Activated CD4-positive, alpha-beta T cell treated with anti-CD3 and anti-CD28 coated beads, Interleukin-2, amount 10 ng/mL, durations not matched to agents 24 days and 14 days (primary cell): ENCODE measurements at places on chromosomes 4 and X. TPM values are rescaled to one million over a fixed set of nuclear protein-coding genes. Genes with fewer than 3 reads are reported as not detected.
A peak's percentile ranks its signal among the peaks of the same experiment; 100 is the strongest.

ZCCHC18 gene
- total RNA-seq: 0.35 and 0.69 TPM in 2 replicates

GRCh38 chr4:10584042-10584441 lies 100.5 kb downstream of the CLNK start:
- DNase-seq: peak; percentile 63
- peak overlapping the region; percentile 18 for H3K27ac ChIP-seq
- peak overlapping the region; percentile 44 for H3K4me3 ChIP-seq
- peaks cover 18% of the 10 kb centered on the region for H3K4me1 ChIP-seq

DNA sequence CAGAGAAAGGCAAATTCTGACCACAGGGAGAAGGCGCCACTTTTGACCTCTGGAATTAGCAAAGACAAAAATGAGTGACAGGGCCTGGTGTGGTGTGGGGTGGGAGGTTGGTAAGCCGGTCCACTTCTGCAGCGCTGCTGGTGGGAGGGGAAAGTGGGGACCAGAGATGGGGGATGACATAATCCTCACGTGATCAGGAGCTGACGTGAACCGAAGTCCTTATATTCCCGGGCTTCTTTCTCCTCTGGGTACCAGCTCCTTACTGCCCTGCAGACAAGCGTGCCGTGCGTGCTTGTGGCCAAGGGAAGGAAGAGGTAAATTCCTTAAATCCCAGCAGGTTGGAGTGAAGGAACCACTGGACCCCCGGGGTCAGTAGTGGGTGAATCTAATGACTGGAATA lies at the start of gene TCEAL7:
TCEAL7 (plus strand) TSS at position 249 of the 400 bp plus-strand sequence. CDS start 1,165 bp downstream, outside the sequence.
- H3K4me3 ChIP-seq: no peak within 1 kb of the TSS
- H3K27ac ChIP-seq: no peak within 1 kb of the TSS
- peaks cover 12% of the 10 kb centered on the region for H3K27me3 ChIP-seq
- H3K4me1 ChIP-seq: no peaks in the 10 kb centered on the region
- DNase-seq: no peak

GRCh38 chr4:8342651-8343261 lies 73.2 kb downstream of the HTRA3 start:
- no peak overlapping the region for H3K4me3 ChIP-seq
- no peaks in the 10 kb centered on the region for H3K27me3 ChIP-seq
- DNase-seq: no peak

DUSP21 gene
- not detected in 2 replicates for total RNA-seq

GRCh38 chr4:122827879-122828601 lies 1.4 kb downstream of the FGF2 start:
- H3K27me3 ChIP-seq: peaks cover 64% of the 10 kb centered on the region
- peaks cover 24% of the 10 kb centered on the region for H3K4me1 ChIP-seq
- peak; percentile 79 for DNase-seq
- H3K27ac ChIP-seq: peak overlapping the region; percentile 94

DNA sequence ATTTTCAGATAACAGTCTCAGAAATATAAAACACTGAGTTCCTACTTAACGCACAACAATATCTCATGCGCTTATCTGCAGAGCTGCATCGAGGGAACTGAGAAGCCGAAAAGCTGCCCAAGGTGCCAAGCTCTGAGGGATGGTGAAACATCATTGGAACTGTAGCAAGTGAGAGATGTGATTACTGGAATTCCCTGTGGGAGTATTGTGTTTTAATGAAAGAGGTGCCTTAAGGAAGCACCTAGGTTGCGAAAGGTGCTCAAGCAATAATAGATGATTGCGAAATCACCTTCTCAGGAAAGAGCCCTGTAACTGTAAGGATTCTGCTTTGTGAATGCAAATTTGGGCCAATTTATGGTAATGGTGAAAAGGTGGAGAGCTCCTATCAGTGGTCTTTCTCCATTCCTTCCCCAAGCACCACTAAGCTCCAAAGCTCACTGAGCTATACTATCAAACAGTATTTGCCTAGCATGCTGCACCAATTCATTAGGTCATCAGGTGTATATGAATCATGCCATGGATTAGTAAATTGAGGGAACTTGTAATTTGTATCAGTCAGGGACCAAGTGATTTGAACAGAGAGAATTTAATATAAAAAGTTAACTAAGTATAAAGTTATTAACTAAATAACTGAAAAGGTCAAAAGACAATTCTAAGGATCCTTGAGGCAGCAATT lies 59.0 kb upstream of the ATP8A1 start:
- no peak overlapping the region for H3K27ac ChIP-seq
- no peak for DNase-seq
- peaks cover 2% of the 10 kb centered on the region for H3K27me3 ChIP-seq
- H3K4me3 ChIP-seq: no peak overlapping the region

TLR1 gene
- 0.85 and 2.6 TPM in 2 replicates for total RNA-seq

CLDN22 gene
- total RNA-seq: not detected in 2 replicates

DNA sequence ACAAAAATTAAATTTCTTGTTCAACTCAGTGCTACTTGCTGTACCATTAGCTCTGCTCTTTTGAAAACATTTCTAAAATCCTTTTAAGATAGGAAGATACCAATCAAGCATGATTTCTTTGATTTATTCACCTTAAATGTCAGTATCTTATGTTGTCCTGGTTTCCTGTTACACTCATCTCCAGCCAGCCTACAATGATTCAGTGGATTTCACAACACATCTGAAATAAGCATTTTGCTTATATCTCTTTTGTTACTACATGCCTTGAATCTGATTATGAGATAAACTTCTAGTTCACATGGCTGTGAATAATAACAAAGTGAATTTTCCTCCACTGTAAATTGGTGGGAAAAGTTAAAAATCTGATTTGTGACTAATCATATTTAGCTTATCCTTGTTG lies 112.5 kb upstream of the BMP3 start:
- no peaks in the 10 kb centered on the region for H3K27me3 ChIP-seq
- H3K27ac ChIP-seq: no peak overlapping the region
- no peak overlapping the region for H3K4me3 ChIP-seq
- H3K36me3 ChIP-seq: no peaks in the 10 kb centered on the region

USP51 gene
- total RNA-seq: 1.5 and 2.6 TPM in 2 replicates

CT83 gene
- total RNA-seq: not detected in 2 replicates

- DNase-seq: no peak
- H3K27ac ChIP-seq: no peak overlapping the region
- no peaks in the 10 kb centered on the region for H3K27me3 ChIP-seq
- H3K36me3 ChIP-seq: peaks cover 41% of the 10 kb centered on the region
Measured at GRCh38 chr4:105415281-105415744, 58.5 kb downstream of the PPA2 start.

GRCh38 chr4:3372264-3372932 lies 69.4 kb upstream of the HGFAC start:
- no peak for DNase-seq
- H3K27me3 ChIP-seq: peaks cover 34% of the 10 kb centered on the region
- no peak overlapping the region for H3K4me3 ChIP-seq
- H3K36me3 ChIP-seq: no peaks in the 10 kb centered on the region
- H3K4me1 ChIP-seq: peaks cover 22% of the 10 kb centered on the region

FREM3 gene
- not detected in 2 replicates for total RNA-seq

FRMPD3 gene
- not detected in 2 replicates for total RNA-seq

DNA sequence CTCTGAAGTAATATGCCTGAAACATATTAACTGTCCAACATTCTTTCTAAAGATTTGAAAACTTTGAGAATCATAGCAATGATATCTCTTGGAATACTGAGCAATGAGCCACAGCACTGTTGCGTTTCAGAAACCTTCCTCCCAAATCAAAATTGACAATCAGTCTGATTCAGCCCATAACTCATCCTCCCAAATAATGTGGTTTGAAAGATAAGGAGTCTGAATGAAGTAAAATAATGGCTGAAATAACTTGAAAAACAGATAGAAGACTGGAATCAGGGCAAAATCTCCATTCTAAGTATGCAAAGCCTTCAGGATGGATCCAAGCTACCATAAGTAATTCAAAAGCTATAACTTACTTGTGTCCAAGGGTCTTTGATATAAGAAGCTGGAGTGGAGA lies 98.6 kb upstream of the PLS3 start:
- H3K4me3 ChIP-seq: no peak overlapping the region
- H3K27me3 ChIP-seq: no peaks in the 10 kb centered on the region
- no peaks in the 10 kb centered on the region for H3K36me3 ChIP-seq
- H3K27ac ChIP-seq: no peak overlapping the region
- no peaks in the 10 kb centered on the region for H3K4me1 ChIP-seq

- no peaks in the 10 kb centered on the region for H3K36me3 ChIP-seq
- H3K4me3 ChIP-seq: no peak overlapping the region
- H3K27ac ChIP-seq: no peak overlapping the region
- H3K4me1 ChIP-seq: no peaks in the 10 kb centered on the region
- no peaks in the 10 kb centered on the region for H3K27me3 ChIP-seq
Measured at GRCh38 chr4:72205831-72206230, 174.0 kb downstream of the NPFFR2 start.

- H3K4me3 ChIP-seq: no peak overlapping the region
- no peaks in the 10 kb centered on the region for H3K27me3 ChIP-seq
- peaks cover 3% of the 10 kb centered on the region for H3K4me1 ChIP-seq
- H3K27ac ChIP-seq: no peak overlapping the region
Measured at GRCh38 chr4:153274967-153275366, 69.5 kb upstream of the MND1 start.

DNA sequence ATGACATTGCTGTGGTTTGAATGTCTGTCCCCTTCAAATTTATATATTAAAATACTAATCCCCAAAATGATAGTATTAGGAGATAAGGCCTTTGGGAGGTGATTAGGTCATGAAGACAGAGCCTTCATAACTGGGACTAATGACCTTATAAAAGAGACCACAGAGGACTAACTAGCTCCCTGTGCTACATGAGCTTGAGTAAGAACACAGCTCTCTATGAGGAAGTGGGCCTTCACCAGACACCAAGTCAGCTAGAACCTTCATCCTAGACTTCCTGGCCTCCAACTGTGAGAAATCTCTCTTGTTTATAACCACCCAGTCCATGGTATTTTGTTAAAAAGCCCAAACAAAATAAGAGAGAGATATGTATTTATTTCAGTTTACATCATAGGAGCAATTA lies 242.2 kb upstream of the CTSO start:
- no peak overlapping the region for H3K27ac ChIP-seq
- no peaks in the 10 kb centered on the region for H3K36me3 ChIP-seq
- H3K4me3 ChIP-seq: no peak overlapping the region
- H3K27me3 ChIP-seq: no peaks in the 10 kb centered on the region
- DNase-seq: no peak

DNA sequence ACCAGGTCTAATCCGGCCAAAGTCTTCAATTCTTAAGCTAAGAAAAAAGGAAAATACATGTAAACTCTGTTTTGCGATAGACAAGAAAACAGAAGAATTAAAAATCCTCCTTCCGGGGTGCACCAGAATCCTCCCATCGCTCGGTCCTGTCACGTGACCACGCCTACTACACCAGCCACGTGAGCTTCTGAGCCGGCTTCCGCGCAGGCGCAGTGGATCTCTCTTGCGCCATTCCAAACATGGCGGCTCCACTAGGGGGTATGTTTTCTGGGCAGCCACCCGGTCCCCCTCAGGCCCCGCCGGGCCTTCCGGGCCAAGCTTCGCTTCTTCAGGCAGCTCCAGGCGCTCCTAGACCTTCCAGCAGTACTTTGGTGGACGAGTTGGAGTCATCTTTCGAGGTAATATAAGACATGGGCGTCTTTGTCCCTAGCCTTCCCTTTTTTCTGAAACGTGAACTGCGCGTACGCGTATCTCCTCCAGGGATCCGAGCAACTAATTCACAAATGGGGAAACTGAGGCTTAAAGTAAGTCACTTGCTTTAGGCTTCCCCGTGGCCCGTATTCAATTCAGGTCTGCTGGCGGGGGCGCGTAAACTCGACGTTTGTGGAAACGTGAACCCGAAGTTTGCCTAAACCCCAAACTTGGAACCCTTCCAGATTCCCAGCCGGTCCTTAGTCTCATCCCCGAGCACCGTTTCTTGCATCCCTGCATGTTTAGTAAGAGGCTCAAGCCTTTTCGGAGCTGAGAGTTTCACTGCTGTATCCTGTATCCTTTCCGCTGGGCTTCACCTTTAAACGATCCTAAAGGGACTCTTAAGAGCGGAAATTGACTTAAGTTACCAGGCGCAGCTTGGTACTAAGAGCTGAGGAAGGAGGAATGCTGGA lies at the start of gene MED28:
MED28 (plus strand) TSS at position 226 of the 884 bp plus-strand sequence; CDS start at position 240, 14 bp downstream.
- peak; percentile 98 for DNase-seq
- H3K27ac ChIP-seq: peak within 1 kb of the TSS; percentile 92
- peak within 1 kb of the TSS; percentile 88 for H3K4me3 ChIP-seq
- H3K27me3 ChIP-seq: peaks cover 2% of the 10 kb centered on the region
- H3K36me3 ChIP-seq: peaks cover 19% of the 10 kb centered on the region

TLR6 gene
- total RNA-seq: 0.88 and 1.1 TPM in 2 replicates

IL3RA gene
- total RNA-seq: 3.1 and 3.4 TPM in 2 replicates

- no peaks in the 10 kb centered on the region for H3K36me3 ChIP-seq
- H3K4me3 ChIP-seq: no peak overlapping the region
- DNase-seq: no peak
- H3K4me1 ChIP-seq: no peaks in the 10 kb centered on the region
- H3K27me3 ChIP-seq: no peaks in the 10 kb centered on the region
Measured at GRCh38 chr4:3630136-3630597, 97.9 kb upstream of the LRPAP1 start.

ZFYVE28 gene
- 4.4 and 4.7 TPM in 2 replicates for total RNA-seq

- no peak overlapping the region for H3K27ac ChIP-seq
- H3K4me1 ChIP-seq: peaks cover under 1% of the 10 kb centered on the region
- no peaks in the 10 kb centered on the region for H3K36me3 ChIP-seq
- peaks cover 35% of the 10 kb centered on the region for H3K27me3 ChIP-seq
- no peak overlapping the region for H3K4me3 ChIP-seq
Measured at GRCh38 chr4:139740121-139740520, 74.5 kb downstream of the MGST2 start.

SPANXB1 gene
- total RNA-seq: not detected in 2 replicates

DNA sequence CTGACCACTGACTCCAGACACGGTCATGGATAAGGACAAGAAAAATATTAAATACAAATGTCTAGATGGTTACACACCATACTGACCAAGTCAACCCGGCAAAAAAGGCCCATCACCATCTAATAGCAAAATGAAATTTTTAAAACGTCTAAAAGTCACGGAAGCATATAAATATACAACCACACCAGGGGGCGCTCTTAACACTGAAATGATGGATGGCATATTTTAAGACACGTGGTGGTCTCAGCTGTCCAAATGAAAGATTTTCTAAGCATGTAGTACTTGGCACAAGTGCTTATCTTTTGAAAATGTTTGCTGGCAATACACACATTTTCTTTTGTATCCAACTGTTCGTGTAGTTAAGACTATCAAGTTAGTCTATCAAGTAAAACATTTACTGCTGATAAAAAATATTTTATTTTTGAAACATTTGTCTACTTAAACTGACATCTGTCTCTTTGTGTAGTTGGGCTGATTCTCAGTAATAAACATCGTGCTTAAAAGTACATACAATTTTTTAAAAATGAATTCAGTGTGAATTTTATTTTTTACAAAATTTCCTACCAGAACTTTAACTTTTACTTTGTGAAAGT lies 64.6 kb downstream of the COX7B2 start:
- H3K4me3 ChIP-seq: no peak overlapping the region
- no peak overlapping the region for H3K27ac ChIP-seq
- no peaks in the 10 kb centered on the region for H3K36me3 ChIP-seq

- DNase-seq: no peak
- no peaks in the 10 kb centered on the region for H3K4me1 ChIP-seq
- H3K36me3 ChIP-seq: no peaks in the 10 kb centered on the region
- H3K27ac ChIP-seq: no peak overlapping the region
- no peak overlapping the region for H3K4me3 ChIP-seq
Measured at GRCh38 chrX:80174925-80175574, 160.5 kb downstream of the TBX22 start.

RTL5 gene
- 0.19 and 0.21 TPM in 2 replicates for total RNA-seq
